Nephron progenitor cell (in vitro differentiated cells): ENCODE measurements at places on chromosomes 6 and 20.

DNA sequence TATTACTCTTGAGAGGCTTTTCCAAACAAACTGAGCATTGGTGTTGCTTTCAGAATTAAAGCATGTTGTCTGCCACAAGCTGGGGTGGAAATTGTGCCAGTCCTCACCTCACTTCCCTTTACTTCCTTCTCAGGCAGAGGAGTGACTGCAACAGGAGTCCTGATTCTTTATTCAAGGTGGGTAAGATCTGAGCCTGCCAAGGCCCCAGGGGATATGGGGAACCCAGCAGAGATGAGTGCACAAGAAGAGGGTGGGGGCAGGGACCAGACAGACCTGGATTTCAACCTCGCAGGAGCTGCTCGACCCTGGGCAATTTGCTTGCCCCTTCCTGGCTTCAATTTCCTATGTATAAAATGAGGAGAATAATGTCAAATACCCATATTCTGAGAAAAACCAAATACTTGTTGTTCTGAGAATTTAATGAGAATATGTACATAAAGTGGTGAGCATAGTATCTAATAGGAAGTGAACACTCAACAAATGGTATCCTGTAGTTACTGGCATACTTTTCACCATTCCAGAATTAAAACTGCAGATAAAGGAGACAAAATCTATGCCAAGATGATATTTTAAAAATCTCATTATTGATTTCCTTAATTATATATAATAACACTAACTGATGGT lies 17.8 kb downstream of the MAN1A1 start:
- DNase-seq = no peak

DNA sequence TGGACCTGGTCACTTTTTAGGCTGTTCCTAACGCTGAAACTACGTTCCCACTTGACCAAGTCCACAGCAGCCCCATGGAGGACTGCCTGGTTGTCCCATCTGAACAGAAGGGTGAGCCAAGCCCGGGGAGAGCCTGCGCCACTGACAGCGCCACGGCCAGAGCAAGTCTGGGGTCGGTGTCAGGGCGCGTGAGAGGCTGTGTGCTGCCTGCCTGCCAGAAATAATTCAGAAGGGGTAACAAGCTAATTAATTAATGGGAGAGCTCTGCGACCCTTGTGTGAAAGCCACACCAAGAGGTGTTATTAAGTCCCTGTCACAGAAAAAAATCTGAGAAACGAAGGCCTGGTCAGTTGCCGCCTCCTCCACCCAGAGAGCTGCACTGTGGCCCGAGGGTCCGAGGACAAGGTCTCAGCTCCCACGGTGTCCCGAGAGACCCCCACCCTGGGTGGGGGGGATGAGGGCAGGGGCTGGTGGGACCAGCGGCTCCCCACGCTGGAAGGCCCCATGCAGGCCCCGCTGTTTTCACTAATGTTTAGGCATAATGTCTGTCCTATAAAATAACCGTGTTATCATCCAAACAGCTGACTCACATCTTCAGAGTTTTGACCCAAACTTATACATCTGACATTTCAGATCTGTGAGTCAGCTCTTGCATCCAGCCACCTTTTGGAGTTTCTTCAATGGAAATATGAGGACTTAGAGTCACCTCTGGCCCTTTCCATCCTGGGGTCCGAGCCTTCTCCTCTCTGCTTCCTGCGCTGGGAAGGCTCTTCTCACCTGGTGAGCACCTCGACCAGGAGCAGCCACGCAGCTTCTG lies 58.5 kb downstream of the DLL1 start:
- peak; percentile 8 for DNase-seq

DNA sequence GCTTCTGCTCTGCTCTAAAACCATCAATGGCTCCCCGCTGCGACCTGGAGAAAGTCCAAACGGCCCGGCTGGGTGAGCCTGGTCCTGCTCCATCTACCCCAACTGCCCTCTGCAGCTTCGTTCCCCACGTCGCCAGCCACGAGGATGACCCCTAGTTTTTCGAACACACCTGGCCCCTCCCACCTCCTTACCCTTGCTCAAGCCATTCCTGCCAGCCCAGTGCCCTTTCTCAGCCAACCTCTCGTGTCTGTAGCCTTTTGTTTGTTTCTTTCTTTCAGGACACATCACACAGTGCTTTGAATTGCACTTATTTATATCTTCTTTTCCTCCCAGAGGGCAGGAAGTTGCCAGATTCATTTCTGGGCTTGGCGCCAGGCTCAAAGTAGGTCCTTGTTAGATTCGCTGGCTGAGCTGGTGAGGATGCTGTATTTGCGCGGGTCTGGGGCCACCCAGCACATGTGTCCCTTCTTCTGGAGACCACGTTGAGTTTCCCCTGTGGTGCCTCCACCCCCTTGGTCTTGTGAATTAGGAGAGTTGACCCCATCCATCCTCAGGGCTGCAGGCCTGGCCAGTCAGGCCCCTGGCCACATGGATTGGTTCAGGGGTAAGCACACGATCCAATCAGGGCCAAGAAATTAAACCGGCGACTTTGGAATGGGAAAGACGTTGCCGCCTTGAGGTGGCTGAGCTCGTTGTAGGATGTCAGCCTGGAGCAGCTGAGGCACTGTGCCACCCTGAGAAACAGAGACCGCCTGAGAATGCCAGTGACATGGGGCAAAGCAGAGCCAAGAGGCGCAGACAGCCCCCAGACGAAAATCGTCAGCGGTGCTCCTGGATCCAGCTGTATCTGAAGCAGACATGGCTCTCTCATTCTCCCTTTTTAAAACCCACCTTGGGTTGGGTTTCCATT lies 156.0 kb downstream of the CEBPB start:
- DNase-seq = no peak

DNA sequence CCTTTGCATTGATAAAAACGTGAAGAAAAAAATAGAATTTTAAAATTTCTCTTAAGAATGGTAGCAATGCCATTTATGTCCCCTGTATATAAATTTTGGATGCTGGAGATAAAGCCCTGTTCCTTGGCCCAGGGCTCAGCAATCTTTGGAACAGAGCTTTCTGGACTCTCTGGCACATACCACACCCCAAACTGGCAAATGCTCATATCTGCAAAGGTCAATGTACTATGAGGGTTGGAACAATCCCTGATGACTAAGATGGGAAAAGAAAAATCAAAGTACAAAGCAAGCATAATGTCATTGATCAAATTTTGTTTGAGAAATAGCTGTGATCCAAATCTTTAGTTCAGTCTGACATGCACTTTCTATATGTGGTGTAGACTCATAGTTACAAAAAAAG lies 158.1 kb upstream of the HCRTR2 start:
- DNase-seq = no peak

DNA sequence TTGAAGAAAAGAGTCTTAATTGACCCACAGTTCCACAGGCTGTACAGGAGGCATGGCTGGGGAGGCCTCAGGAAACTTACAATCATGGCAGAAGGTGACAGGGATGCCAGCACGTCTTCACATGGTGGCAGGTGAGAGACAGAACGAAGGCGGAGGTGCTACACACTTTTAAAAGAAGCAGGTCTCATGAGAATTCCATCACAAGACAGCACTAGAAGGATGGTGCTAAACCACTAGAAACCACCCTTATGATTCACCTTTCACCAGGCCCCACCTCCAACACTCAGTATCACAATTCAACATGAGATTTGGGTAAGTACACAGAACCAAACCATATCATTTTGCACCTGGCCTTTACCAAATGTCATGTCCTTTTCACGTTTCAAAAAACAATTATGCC lies 20.9 kb downstream of the TAGAP start:
- no peak for DNase-seq

DNA sequence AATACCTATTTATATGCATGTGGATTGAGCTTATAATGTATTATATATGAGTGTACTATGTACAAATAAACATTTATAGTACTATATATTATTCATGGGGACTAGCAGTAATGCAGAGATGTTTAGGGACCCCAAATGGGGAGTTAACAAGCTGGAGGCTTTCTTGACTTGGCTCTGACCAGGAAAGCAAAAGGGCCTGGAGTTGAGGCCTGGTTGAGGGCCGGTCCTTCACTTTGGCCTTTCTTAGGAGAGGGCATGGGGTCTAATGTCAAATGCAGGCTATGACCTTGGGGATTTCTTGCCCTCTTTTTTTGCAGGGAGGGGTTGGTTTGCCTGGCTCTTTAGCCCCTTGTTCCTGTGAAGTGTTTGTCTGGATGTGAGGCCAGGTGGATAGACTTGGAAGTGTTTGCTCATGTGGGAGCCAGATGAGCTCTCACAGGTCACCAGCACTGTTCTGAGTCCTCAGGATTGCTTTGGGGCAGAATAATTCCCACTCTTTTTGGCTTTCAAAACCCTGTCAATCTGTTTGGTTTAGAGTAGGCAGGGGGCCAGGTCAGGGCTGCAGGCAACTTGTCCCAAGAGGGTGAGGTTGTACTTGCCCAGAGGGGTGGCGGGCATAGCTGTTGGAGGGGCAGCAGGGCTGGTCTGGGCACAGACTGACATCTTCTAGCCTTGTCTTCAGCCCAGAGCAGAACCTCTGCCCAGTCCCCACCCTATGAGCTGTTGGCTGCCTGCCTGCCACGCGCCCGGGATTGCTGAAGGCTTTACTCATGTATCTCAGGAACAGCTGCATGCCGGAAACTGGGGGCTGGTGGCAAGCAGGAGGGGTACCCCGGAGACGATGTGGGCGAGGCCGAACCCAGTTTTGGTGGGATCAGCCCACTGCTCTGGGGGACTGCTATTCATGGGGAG lies 14.6 kb downstream of the TJAP1 start:
- no peak for DNase-seq

DNA sequence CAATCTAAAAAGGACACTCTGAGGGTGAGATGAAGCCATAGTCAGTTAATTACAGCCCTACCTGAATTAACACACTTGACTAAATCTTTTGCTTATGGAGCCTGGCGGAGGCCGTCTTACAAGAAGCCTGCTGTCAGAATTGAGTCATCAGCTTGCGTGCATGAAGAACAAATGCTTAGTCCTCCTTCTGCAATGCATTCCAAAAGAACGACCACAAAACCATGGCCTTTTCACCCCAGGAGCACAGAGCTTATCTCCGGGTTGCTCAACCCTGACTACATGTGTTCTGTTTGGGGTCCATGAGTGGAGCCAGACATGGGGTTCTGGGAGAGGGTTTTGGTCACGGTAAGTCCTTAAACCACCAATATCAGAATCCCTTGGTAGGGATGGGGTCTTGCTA lies 318.1 kb downstream of the CLIC5 start:
- DNase-seq = no peak

- DNase-seq = peak; percentile 26
Measured at GRCh38 chr6:118283766-118284165, 264.3 kb upstream of the PLN start.

GRCh38 chr20:24406251-24406650 lies 63.2 kb upstream of the SYNDIG1 start:
- DNase-seq = no peak

DNA sequence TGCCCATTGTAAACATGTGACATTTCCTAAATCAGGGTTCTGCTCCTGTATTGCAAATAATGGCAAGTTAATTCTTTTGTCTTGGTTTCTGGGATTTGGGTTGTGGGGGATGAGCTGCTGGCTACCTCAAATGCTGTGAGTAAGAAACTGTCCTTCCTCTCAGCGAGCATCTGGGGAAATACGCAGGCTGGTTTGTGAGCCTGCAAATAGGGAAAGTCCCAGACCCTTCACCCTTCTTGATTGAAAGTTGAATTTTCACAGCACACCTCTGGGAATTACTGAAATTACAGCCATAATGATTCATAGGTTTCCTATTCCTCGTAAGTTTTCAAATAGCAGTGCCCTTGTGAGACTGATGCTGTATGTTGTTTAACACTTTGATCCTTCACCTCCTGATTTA lies 138.1 kb downstream of the TBXT start:
- DNase-seq = no peak

DNA sequence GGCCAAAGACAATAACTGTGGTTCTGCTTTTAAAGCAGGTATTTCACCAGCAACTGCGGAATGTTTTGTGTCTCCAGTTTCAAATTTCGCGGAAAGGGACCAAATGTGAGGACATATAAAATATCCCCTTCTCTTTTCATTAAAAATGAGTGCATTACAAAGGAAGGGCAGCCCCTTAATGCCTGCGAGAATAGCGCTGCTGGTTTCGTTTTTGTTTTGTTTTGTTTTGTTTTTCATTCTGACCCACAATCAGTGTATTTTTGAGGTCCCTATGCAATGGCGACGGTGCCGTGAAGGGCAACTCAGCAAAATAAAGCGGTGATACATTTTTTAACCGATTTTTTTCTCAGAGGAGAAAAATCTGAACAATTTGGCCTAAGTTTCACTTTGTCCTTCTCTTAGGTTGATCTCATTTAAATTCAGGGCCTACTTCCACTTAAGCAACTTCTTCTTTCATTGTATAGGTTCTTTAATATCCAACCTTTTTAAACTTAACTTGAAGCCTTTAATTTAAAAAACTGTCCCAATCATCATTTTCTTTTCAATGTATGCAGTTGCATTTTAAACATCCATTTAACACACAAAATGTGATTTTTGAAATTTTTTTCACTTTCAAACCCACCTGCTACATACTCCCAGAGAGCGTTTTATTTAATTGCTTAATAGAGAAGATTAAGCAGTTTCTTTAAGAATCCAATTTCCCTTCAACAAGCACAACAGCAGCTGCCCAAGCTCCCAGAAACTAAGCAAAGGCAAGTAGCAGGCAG lies 2.9 kb upstream of the HIVEP2 start:
- no peak for DNase-seq

GRCh38 chr6:40436685-40437604 lies 150.2 kb downstream of the LRFN2 start:
- no peak for DNase-seq

DNA sequence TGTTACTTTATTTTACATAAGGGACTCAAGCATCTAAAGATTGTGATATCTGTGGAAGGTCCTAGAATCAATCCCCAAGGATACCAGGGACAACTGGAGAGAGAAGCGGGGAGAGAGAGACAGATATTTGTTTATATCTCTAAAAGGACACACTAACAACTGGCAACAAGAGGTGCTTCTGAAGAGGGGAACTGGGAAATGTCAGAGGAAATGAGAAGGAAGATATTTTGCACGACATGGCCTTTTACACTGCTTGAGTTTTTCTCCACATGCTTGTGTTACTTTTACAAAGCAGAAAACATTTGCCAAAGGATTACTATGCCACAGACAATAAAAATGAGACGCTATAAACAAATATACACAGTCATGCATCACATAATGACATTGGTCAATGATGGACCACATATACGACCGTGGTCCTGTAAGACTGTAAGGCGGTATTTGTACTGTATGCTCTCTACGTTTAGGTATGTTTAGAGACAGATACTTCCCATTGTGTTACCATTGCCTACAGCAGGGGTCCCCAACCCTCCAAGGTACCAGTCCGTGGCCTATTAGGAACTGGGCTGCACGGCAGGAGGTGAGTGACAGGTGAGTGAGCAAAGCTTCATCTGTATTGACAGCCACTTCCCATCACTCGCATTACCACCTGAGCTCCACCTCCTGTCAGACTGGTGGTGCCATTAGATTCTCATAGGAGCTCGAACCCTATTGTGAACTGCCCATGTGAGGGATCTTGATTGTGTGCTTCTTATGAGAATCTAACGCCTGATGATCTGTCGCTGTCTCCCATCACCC lies 64.6 kb upstream of the PTPN1 start:
- DNase-seq = no peak
